ENCODE measurements at places on chromosomes 12 and 14.
A peak's percentile ranks its signal among the peaks of the same experiment; 100 is the strongest.

GRCh38 chr12:32084017-32084688 is 22.5 kb upstream of the BICD1 start:
- DNase-seq = no peak

GRCh38 chr12:92234533-92234932 is 88.9 kb upstream of the BTG1 start:
- no peak for DNase-seq

DNA sequence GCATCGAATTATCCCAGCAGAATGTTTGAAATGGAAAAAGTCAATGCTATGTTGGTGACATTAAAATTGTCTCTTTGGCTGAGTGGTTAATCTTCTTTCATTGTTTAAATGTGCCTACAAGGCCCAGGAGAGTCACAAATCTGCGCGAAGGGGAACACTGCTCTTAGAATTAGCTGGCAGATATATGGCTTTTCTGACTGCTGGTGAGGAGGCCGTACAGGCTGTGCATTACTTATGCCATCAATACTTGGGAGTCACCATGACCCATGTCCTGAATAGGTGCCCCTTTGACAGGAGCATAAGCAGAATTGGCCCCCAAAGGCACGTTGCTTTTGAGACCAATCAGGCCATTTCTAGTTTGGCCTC is 521.5 kb downstream of the FUT8 start:
- no peak for DNase-seq

DNA sequence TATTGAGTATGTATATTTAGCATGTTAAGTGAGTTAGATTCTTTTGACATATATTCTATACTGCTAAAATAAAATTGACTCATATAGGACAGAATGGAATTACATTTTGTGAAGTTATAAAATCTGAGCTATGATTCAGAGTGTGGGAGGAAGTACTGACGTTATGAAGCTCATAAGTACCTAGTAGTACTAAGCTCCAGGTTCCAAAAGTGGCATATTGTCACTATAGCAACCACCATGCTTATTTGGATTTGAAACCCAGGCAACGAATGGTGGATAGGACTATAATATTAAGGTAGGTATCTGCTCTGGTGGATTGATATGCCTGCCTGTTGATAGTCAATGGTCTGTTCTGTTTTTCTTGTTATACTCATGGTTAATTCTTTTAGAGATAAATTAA is 2.2 kb upstream of the FBXO33 start:
- DNase-seq = no peak

DNA sequence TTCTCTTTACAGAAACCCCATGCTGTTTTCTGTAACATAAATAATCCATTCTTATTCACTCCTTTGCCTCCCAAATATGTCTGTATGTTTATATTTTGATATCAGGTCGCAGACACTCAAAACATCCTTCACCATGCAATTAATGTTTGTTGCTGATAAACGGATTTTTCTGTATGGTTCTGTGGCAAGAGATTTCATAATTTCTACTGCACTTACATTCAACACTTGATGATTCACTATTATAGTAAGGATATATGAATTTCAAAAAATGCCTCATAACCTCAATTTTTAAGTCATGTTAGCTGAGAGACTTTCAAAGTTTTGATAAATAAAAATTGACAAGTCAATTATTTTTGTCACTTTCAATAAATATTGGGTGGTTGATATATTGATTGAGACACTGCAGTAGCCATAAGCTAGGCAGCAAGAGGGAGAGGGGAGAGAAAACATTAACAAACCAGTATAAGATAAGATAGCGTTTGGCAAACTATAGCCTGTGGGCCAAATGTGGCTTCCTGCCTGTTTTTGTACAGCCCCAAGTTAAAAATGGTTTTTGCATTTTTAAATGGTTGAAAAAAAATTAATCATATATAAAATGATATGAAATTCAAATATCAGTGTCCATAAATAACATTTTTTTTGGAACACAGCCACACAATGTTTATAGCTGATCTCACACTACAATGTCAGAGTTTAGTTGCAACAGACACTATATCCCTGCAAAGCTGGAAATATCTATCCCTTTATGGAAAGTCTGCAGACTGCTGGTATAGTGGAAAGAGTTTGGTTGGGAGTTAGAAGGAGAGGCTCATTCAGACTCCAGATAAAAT is 18.3 kb downstream of the ALDH6A1 start:
- DNase-seq = no peak

DNA sequence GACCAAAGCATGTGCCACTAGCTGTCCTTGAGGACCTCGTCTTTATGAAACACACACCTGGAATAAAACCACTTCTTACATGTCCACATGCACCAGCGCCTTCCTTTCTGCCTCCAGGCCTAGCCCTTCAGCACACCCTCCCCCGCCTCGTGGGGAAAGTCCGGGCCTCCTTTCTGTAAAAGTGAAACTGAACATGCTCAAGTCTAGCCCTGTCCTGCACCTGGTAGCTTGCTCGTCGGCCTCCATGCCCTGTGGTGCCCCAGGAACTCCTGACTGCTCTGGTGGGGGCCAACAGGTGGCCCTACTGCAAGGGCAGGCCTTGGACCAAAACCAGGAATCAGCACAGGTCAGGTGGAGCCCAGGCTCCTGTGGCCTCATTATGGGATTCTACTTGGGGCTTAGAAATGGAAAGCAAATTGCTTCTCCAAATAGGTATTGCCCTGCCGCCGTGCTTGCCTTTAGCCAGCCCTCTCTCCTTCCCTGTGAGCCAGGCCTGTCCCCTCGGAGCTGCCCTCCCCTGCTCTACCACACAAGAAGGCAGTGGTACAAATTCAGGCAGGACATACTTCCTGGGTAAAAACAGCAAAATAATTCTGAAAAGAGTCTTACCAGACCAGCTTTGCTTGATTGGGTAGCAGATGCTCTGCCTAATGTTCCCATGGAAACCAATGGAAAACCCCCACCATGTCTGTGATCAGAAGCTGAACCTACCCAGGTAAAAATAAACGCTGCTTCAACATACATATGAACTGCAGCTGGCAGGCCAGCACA is 43.5 kb downstream of the ERH start:
- DNase-seq = no peak

DNA sequence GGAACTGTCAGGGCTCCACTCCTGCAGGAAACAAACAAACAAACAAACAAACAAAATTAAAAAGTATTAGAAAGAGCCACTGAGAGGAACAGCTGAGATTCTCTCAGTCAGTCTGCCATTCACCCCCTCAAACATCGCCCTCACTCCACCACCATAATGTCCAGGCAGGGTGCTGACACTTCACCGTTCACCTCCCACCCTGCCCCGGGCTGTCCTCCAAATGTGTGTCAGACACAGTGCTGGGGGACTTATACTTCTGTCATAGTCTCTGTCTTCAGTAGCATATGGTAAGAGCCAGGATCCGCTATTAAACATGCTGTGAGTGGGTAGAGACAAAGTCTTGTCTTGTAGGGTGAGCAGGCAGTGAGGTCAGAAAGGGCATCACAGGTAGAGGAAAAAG is 28.3 kb downstream of the KRT18 start:
- no peak for DNase-seq

DNA sequence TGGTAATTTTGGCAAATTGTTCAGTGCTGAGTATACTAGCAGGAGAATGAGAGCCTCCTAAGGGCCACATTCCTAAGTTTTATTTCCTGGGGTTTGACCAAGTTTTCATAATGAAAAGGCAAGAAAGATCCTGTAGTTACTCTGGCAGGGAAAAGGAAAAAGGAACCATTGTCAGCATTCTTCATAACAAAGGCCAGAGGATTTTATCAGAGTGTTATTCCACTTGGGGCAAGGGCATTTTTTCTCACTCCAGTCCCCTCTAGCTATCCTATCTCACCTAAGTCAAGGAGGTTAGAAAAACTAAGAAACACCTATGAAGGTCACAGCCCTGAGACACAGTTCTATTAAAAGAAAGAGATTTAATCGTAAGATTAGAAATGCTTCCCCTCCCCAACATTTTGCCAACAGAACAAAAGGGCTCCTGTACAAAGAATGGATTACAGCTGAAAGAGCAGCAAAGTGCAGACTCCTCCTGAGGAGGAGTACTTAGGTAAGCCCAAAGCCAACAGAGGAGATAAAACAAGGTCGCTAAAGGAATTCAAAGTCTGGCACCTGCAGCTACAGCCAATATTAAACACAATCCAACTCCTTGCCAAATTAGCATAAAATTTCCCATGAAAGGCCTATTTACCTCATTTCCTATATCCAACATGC is 162.4 kb downstream of the GALC start:
- no peak for DNase-seq

GRCh38 chr14:64983439-64984310 is 3.0 kb upstream of the FNTB start:
- DNase-seq = peak; percentile 67

DNA sequence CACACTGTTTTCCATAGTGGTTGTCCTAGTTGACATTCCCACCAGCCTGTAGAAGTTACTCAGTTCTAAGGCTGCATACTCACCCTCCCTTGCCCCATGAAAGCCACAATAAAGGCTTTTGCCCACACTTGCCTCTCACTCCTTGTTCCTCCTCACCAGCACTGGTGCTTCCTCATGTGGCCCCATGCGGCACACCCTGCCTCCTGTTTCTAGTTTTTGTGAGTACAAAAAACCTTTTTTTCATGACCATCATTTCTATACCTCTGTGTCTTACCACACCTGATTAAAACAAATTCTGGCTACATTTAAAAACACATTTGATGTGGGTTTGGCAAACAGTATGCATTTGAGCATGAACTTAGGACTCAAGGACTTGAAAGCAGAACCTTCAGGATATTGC is 40.7 kb upstream of the RIN3 start:
- DNase-seq = no peak

DNA sequence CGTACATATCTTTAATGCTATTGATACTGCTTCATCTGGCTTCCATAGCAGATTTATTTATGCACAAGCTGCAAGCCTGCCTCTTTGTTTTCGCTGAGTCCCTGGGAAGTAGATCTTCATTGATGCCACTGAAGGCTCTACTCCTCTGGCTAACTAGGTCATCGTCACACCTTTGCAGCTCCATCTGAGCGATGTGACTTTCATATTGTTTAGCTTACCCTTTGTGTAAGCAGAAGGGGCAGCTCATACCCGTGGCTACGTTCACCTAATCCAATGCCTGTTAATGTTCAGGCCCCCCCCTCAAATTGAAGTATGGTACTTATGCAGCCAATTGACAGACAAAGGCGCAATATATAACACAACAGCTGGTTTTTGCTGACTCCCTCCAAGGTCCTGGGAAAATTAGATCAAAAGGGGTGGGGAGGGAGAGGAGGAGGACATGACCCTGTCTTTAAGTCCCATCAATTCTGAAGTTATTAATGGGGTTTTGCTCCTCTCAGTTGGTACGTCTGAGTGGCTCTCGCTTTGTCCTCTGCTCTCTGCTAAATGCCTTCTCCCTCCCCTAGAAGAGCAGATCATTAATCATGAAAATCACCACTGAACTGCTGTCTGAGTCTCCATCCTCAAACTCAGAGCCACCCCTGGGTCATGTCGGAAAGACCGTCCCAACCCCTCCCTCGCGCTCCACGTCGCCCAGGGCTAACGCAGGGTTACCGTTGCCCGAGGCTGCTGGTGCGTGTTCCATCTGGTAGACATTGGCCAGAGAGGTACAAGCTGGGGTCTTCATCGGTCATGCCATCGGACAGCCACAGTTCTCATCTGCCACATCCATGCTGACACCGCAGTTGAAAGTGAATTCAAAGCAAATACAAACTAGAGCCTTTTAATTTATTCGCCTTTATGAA is 128.8 kb downstream of the ADGRD1 start:
- no peak for DNase-seq

- DNase-seq = no peak
Measured at GRCh38 chr12:109864916-109865315, 15.4 kb downstream of the GLTP start.

DNA sequence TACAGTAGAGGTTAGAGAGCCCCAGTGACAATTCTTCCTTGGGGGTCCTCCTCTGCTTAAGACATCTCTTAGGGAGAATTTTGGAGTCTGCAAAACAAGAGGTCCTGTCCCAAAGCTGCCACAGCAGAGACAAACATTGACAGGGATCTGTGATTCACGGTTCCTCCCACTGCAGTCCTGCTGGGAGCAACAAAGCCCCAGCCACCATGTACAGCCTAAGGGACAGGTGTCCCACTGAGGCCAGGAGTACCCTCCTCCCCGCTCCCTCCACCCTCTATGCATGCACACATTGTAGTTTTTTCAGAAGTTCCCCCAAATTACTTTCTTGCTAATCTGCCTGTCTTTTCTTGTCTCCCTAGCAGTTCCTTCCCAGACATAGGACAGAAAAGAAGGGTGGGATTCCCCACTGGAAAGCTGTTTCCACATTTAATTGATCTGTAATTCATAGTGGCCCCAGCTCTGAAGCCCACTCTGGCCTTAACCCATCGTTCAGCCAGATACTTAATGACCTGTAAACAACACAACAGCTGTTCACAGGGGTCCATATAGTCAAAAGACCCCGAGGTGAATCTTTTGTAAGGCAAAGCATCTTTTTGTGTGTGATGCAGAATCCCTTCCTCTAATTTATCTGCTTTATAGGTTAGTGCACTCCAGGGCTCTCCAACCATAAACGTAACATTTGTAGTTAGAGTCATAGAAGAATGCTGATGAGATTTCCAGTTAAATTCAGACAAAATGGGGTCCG is 13.9 kb upstream of the PRICKLE1 start:
- no peak for DNase-seq

- peak; percentile 18 for DNase-seq
Measured at GRCh38 chr12:32947206-32948067, 50.9 kb upstream of the PKP2 start.

DNA sequence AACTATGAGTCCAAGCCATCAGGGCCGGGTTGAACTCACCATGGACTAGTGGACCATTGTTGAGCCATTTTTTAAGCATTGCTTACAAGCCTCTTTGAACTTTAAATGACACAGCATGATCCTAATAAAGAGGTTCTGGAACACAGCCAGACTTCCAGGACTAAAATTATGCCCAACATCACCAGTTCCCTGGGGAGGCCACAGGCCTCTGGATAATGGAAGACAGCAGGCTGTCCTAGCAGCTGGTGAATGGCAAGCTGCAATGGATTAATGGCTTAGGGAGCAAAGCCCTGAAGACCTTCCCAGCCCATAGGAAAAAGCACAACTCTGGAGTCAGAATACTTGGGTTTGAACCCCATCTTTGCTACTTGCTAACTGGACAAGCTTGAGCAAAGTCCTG is 71.3 kb downstream of the FLRT2 start:
- DNase-seq = peak; percentile 69

GRCh38 chr12:51171884-51172514 is 936 bp downstream of the TFCP2 start:
- DNase-seq = peak; percentile 12

DNA sequence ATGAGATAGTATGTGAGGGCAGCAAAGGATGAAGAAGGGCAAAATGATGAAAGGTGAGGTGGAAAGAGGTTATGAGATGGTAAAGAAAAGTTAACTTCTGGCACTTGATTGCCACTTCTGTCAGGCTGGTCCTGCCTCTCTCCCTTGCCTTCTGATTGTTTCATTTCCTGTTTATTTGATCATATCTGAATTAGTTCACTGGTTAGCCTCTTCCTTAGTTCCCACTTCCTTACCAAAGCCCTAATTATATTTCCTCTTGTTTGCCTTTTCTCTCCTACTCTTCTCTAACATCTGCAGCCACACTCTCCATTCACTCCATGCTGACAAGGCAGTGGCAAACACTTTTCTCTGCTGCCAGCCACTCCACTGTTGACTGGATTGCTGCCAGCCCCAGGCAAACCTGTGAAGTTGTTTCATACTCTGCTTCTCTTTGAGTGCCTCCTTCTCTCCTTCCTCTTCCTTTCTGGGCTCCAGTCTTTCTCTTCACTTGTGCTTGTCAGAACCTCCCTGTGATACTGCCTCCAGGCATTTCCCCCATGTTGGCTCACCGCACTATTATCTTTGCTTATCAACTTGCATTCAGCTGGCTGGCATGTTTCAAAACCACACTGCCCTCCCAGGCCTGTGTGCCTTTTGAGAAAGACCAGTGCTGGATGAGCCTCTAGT is 8.1 kb downstream of the PNP start:
- no peak for DNase-seq

GRCh38 chr12:130846369-130846768 is 7.3 kb upstream of the STX2 start:
- no peak for DNase-seq
